ENCODE measurements at places on chromosomes 16 and 17.
A peak's percentile ranks its signal among the peaks of the same experiment; 100 is the strongest.

GRCh38 chr17:49870298-49870697 lies 22.4 kb upstream of the TAC4 start:
- DNase-seq, result no peak

- no peak for DNase-seq
Observed at GRCh38 chr17:69858460-69858859, 216.6 kb upstream of the KCNJ16 start.

DNA sequence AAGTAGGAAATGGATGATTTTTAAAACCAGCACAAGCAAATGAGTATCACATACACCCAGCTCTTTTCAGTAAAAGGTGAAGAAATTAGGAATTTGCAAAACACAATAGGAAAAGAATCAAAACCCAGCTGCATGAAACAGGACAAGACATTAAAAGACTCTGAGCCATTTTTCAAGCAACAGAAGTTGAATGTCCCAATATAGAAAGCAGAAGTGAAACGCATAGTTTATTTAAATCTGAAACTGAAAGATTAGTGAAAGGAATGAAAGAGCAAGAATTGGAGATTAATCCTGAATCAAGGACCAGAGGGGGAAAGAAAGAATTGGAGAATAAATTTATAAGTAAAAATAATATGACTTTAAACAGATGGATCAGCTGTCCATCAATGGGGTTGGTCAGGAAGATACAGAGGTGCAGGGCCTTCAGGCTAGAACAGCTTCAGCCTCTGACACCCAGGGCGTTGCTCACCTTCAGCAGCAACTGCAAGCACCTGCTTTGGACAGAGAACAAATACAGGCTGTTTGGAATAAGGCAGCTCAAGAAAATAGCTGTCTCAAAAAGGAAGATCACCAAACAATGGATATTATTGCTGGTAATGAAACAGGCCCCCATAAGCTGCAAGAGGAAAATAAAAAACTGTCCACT lies 3.9 kb upstream of the ARHGAP17 start:
- DNase-seq, result peak; percentile 64

DNA sequence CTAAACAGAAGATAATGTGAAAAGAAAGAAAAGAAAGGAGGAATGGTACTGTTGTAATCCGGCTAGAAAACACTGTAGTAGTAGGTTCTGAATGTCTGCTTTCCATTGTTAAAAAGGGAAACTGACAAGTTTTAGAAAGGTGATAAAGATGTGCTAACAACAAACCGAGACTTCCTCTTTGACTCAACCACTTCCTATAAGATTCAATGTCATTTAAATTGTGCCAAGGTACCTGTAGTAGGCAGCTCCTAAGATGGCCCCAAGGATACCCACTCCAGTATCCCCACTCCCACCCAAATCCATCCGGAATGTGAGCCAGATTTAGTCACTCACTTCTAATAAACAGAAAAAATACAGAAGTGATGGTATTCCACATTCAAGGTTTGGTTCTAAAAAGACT lies 31.2 kb downstream of the XYLT1 start:
- no peak for DNase-seq

DNA sequence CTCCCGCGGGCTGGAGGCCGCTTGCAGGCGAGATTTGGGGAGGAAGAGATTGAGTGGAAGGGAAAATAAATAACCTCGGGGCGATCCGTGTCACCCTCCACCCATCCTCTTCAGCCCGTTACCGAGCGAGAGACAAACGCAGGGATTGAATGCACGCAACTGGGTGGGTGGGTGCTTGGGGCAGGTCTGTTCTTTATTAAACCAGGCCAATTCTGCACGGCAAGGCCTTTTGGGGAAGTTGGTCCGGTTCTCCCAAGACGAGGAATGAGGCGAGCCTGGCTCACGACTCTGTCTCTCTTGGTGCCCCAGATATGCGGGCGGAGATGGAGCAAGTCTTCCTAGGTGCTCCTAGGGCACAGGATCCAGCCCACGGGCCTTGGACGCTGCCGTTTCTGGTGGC lies 396 bp upstream of the HOXB7 start:
- no peak for DNase-seq

DNA sequence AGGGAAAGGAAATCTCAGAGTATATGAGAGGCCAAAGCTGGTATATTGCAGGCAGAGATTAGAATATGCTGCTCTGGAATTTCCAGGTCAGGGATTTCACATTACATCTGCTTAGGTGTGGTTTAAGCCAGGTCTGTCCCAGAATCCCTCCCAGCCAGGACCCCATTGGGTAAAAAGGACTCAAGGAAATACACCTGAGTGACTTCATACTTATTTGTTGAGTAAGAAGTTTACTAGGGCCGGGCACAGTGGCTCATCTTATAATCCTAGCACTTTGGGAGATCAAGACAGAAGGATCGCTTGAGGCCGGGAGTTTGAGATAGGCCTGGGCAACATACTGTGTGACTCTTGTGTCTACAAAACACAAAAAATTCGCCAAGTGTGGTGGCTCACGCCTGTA lies 7.2 kb downstream of the PIPOX start:
- DNase-seq, result no peak

DNA sequence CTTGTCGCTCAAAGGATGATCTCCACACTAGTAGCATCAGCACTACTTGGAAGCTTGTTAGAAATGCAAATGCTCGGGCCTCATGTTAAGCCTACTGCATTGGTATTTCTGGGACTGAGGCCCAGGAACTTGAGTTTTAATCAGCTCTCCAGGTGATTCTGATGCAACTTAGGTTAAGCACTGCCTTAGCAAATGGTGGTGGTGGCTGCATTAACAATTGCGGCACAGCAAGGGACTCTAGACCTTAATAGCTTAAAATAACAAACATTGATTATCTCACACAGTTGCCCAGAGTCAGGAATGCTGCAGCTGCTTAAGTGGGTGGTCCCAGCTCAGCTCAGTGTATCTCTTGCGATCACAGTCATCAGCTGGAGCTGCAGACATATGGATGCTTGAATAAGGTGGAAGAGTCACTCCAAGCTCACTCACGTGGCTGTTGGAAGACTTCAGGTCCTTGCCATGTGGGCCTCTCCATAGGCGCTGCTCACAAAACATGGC lies 25.8 kb downstream of the HS3ST3A1 start:
- no peak for DNase-seq

DNA sequence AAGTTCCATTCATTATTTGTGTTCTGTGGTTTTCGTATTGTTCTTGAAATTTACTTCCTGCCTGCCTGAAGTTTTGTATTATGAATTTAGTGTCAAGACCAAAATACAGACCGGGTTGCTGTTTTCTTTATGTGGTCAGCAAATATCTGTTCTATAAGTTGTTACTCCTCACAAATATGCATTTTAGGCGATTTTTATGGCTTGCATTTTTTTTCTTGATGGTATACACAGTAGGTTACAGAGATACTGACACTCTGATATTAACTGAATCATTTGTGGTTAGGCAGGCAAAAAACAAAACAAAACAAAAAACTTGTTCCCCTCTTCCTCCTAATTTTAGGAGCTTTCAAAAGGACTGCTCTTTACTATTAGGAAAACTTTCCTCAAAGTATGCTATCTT lies 52.6 kb downstream of the BCAS3 start:
- DNase-seq, result no peak

DNA sequence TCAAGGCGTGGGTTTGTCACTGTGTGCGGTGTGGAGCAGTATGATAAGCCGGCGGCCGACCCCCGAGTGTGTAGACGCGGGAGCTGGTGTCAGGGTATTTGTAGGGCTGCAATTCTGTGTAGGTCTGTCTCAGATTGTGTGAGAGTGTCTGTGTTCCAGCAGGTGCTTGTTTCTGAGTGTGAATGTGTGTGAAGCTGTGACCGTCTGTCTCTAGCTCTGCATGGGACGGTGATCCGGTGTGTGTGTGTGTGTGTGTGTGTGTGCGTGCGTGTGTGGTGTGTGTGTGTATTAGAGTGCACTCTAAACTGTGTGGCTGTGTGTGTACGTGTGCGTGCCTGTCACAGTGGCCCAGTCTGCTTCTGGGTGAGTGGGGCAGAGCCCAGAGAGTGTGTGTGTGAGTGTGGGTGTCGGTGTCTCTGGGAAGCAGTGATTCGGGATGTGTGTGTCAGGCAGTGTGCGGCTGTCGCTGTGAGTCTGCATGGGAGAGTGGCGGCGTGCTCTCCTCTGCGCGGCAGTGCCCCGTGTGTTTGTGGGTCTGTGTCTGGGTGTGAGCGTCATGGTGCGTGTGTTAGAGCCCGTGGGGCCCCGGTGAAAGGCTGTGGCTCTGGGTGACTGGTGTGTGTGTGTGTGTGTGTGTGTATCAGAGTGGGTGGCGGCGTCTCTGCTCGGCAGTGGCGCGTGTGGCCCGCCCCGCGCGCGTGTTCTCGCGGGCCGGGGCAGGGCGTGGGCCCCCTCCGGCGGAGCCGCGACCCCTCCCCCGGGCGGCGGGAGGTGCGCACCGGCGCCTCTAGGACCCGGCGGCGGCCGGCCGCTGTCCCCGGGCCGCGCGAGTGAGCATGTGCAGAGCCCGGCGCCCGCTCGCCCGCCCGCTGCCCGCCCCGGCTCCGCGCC lies at the start of gene WSCD1:
Gene WSCD1, plus strand, starts transcription at position 841 of the 891 bp plus-strand sequence. CDS start 10,280 bp downstream, outside the sequence.
- DNase-seq, result no peak

GRCh38 chr17:14590459-14591250 lies 289.8 kb downstream of the HS3ST3B1 start:
- no peak for DNase-seq

GRCh38 chr17:66676421-66676820 lies 158.5 kb upstream of the CACNG5 start:
- DNase-seq, result no peak

- DNase-seq, result no peak
Observed at GRCh38 chr16:10936272-10936984, 5.8 kb downstream of the DEXI start.

DNA sequence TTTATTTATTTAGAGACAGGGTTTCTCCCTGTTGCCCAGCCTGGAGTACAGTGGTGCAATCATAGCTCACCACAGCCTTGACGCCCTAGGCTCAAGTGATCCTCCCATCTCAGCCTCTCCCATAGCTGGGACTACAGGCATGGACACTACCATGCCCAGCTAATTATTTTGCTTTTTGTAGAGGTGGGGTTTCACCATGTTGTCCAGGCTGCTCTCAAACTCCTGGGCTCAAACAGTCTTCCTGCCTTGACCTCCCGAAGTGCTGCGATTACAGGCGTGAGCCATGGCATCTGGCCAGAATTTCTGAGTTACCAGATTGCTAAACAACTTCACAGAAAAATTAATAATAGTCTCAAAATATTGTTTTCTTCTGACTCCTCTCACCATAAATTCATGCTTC lies 21.7 kb downstream of the MOSMO start:
- DNase-seq, result no peak

GRCh38 chr16:558298-559020 lies 1.7 kb upstream of the PRR35 start:
- no peak for DNase-seq

DNA sequence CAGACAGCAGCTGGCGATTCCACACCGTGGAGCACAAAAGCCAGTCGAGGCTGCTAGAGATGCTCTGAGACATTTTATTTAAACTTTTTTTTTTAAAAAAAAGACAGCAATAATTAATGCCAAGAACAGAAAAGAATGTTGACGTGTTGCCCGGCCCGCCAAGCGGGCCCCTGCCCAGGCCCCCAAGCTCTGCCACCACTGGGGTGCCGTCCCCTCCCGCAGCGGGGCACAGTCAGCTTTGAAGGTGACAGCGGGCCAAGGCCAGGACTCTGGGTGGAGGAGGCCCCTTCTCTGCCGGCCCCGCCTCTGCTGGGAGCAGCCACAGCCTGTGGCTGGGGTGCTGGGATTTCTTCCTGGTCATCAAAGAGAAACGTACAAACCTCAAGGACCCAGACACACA lies 9.8 kb downstream of the RNF166 start:
- no peak for DNase-seq

DNA sequence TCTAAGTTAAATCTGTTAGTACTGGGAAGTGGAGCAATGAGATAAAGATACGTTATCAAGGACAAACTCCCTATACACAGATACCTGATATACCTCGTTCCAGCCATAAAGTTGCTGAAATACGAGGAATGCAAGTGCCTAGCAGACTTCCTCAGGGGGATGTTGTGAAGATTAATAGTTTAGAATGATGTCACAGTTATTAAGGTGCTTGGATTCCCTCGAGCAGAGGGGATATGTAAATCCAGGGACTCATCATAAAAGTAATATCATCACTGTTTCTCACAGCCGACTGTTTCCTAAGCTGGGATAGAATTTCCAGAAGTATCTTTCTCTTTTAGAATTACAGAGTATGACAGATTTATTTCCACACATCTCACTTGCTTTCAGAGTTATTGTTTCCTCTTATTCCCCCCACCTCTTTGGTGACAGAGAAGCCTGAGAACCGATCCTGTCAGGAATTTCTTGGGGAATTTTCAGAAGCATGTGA lies 28.4 kb upstream of the ZFHX3 start:
- peak; percentile 58 for DNase-seq

DNA sequence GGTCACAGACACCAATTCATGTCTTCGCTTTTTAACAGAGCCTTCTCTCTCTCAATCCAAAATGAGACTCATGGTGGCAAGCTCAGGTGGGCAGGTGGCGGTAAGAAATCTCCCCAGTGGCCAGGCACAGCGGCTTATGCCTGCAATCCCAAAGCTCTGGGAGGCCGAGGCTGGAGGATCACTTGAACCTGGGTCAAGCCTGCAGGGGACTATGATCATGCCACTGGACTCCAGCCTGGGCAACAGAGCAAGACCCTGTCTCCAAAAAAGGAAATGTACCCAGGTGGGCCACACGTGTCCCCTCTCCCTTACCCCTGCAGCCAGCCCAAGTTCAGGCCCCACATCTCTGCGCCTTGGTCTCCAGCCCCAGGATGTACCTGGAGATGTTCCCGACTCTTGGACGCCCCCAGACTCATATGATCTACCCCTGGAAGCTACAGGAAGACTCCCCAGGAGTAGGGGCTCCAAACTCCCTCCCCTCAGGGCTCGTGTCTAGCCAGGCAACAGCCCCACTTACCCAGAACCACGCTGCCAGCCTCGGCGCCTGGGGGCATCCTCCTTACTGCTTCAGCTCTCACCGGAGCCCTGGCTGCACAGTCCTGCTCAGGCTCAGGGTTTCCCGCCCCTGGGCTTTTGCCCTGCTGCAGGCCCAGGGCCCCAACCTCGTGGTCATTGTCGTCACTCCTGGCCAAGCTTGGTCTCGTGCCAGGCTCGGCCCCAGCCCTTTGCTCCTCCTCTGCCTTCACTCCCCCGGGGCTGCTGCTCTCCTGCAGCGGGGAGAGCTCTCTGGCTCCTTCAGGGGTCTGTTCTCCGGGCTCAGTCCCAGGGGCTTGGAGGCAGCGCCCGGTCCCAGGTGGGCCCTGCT lies 16.2 kb downstream of the MYLK3 start:
- DNase-seq, result no peak

- no peak for DNase-seq
Observed at GRCh38 chr16:88415713-88416323, 33.1 kb downstream of the ZNF469 start.

Measured in inflammatory macrophage treated with lipopolysaccharide for 1 hour (primary cell).